ENCODE measurements at places on chromosomes 3 and 15.

DNA sequence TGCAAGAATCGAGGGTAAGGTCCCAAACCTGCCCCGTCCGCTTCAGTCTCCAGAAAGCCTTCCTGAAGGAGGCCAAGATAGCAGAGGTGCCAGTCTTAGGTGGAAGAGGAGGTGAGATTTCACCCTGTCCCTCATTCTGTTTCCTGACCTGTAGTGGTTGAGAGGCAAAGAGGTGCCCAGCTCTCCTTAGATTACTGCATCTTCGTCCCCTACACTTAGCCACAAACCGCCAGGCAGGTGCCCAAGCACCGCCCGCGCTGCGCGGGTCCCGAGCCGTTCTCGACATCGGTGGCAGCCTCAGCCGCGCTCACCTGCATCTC lies 23.8 kb upstream of the POLG start:
- DNase-seq: no peak

DNA sequence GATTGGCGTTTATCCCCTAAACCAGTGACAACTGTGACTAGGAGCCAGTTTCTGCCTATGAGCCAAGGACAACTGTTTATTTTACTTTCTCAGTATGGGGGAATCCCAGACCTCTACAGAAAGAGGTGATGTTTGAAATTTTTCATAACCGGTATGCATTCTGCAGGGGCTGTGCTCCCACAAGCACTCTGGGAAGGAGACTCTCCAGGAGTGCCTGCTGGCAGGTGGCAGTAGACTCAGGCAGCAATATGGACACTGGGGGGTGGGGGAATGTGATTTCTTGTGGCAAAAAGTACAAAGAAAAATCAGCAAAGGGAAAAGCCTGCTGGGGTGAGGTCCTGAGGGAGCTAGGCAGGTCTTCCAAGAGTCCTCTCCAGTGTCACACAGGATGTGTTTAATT lies 5.9 kb downstream of the TGM4 start:
- no peak for DNase-seq

DNA sequence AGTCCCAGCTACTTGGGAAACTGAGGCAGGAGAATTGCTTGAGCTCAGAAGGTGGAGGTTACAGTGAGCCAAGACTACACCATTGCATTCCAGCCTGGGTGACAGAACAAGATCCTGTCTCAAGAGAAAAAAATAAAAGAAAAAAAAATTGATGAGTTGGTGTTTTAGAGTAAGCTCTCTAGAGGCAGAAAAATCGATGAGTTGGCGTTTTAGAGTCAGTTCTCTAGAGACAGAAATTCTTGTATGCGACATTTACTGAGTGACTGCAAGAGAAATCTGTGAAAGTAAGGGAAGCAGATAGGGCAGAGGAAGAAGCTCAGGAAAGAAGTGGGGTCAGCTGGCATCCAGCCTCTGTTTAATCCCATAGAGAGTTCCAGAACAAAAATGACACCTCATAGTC lies 298.7 kb upstream of the ARRDC4 start:
- no peak for DNase-seq

- no peak for DNase-seq
These were observed 34.5 kb upstream of the INSYN1 start for GRCh38 chr15:73787621-73788020.

DNA sequence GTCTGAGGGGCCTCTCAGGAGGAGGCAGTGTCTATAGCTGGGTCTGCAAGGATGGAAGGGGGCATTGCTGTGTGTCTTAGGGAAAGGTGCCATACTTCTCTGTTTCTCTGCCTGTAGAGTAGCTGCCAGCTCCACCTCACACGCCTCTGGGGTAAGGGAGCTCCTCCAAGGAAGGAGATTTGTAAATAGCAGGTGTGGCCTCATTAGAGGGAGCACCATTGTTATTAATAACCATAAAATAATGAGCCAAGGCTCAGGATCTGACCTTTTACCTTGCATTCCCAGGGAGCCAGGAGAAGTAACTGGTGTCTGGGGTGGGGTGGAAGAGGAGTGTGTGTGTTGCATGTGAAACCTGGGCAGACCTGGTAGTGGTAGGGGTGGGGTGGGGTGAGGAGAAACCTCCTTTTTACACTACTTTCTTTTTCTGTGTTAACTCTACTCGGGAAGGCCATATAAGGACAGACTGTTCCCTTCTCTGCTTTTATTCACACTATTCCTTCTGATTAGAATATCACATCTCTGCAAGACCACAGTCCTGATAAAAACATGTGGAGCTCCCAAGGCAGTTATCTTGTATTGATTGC lies 2.2 kb upstream of the C15orf39 start:
- no peak for DNase-seq

- no peak for DNase-seq
These were observed 520.4 kb downstream of the FOXP1 start for GRCh38 chr3:71062952-71063772.

GRCh38 chr3:172347895-172348679 lies 100.2 kb downstream of the GHSR start:
- DNase-seq: no peak

GRCh38 chr3:42875325-42876151 lies at the start of gene CYP8B1:
Gene CYP8B1, minus strand, starts transcription at chr3:42875879. Its CDS starts 63 bp downstream, at chr3:42875816.
- no peak for DNase-seq

DNA sequence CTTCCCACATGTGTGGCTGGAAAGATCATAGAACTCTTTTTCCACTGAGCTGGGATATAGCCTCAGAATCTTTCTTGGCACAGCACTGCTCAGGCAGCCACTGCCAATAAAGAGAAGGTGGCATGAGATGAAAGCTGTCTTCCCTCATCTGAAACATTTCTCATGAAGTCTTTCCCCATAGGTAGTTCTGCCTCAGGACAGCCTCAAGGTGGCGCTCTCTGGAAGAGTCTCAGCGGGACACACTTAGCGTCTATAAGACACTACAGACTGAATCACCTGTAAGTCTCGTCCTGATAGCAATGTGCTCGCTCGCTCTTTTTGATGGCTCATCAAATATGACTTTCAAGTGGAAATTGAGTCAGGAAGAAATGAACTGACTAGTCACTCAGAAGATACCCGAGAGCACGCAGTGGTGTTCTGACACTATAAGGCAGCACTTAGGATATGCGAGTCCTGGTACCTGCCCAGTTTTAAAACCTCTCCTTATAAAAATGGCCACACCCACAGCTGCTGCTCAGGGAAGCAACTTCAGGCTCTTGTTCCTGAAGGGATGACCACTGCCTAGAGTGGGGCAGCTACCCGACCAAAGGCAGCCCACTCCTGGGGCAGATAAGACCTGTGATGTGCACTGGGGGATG lies 269.5 kb downstream of the SUCLG2 start:
- DNase-seq: no peak

DNA sequence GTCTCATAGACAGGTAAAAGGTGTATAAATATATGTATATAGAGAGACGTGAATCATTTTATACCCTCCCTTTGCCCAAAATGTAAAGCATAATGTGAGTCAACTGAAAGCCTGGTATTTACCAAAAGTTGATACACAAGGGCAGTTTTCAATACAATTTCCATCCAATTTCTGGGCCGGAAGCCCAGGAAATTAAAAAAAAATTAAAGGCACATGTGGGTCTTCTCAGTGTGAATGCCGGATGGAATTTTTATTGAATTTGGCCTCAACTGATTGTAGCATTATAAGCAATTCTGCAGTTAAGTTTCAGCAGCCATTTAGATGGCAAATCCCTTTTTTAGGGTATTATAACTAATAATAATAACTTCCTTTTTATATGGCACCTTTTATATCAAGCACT lies 3.3 kb upstream of the CNTN3 start:
- DNase-seq: no peak

DNA sequence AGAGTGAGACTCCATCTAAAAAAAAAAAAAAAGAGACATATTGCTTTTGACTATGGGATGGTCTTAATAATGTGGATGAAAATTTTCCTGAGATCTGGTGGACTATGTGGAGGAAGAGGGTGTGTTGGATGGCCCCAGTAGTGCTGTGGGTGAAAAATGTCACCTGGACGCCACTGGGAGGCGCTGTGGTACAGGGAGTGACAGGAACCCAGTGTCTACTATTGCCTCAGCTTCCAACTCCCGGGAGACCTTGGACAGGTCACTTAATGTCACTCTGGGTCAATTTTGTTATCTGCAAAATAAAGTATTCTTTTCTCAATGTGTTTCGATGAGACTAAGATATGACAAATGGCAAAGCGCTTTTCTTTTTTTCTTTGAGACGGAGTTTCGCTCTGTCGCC lies 27.7 kb upstream of the DCP1A start:
- peak; percentile 66 for DNase-seq

- DNase-seq: no peak
These were observed 26.7 kb downstream of the ABHD2 start for GRCh38 chr15:89114990-89115389.

- peak; percentile 56 for DNase-seq
These were observed 44.5 kb upstream of the BOC start for GRCh38 chr3:113166719-113167492.

- peak; percentile 39 for DNase-seq
These were observed 21.6 kb upstream of the PLXNA1 start for GRCh38 chr3:126961191-126961790.

DNA sequence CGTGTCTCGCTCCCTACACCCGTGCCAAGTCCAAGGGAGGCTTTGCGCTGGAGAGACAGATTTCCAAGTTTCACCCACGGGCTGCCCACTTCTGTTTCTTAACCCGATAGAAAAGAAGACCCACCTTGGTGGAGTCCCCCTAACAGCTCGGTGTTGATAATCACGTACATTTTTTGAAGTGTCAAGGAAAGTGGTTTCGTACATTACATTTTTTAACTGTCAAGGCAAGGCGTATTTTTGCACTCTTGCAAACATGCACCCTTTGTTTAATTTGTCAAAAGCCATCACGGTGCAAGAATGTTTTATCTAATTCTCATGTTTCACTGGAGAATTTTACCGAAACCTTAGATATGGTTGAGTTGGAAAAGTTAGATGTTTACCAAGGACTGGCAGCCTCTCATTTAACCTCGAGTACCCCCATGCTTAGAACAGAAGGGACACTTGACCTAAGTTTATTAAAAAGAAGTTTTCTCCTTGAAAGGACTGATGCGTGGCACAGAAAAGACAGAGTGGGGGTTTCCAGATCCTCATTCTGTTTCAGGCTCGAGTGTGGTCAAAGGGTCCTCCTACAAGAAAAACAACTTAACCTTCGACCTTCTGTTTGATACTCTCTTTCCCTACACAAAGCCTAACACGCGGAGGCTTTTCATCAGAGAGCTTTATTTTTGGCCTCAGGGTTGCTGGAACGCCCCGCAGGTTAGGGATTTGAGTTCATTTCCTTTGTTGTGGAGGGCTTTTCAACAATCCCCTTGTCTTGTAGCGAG lies 882 bp downstream of the GXYLT2 start:
- DNase-seq: no peak

DNA sequence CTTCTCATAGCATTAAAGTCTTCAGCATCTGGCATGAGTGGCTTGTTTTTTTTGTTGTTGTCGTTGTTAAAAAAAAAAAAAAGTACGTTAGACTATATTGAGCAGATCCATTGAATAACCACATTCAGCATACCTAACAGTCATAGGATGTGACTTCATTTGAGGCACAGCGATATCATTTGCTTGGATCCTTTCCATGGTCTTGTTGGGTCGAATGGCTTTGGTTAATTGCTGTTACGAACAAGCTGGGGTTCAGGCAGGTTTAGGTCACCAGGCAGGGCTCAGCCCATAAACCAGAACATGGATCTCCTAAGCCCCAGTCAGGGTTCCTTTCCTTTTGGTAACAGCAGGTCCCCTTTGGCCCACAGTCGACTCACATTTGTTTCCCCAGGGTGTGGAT lies 76.2 kb downstream of the POLR2M start:
- no peak for DNase-seq

GRCh38 chr15:72591361-72591760 lies 63.1 kb upstream of the GOLGA6B start:
- DNase-seq: no peak

DNA sequence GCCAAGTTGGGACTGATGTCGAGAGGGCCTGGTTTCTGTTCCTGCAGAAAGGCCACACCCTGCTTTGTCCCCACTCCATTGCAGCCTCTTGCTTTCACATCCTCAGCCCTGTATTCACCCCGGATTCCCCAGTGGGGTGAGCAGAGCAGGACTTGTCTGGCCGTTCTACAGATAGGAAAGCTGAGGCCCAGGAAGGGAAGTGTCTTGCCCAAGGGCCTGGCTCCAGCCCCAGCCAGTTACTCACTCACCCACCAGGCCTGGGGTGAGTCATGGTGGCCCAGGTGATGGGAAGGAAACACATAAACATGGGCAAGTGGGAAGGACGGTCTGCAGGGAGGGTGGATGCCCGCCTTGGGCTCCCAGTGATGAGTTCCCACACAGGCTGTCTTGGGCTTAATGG lies 6.1 kb upstream of the DUSP7 start:
- no peak for DNase-seq

DNA sequence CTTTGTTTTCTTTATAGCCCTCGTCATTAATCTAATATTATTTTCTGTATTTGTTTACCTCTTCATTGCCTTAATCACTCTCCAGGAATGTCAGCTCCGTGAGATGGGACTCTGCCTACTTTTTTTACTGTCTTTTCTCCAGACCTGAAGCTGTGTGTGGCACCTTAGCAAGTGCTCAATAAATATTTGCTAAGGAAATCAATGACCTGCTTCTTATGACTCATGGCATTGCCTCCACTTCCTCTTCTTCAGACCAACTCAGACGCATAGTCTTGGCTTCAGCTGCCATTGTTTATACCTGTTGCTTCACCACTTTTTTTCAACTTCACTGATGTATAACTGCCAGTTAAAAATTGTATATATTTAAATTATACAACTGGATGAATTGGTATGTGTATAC lies 218.5 kb upstream of the CMC1 start:
- no peak for DNase-seq

GRCh38 chr3:134328846-134329245 lies 45.4 kb downstream of the AMOTL2 start:
- no peak for DNase-seq

GRCh38 chr15:98787194-98787593 lies 138.9 kb downstream of the IGF1R start:
- no peak for DNase-seq

GRCh38 chr15:70156671-70157271 lies 59.1 kb upstream of the TLE3 start:
- no peak for DNase-seq

GRCh38 chr15:50278496-50278895 lies 13.0 kb upstream of the HDC start:
- DNase-seq: no peak

- no peak for DNase-seq
These were observed 873.5 kb downstream of the OTOL1 start for GRCh38 chr3:162370141-162370540.

DNA sequence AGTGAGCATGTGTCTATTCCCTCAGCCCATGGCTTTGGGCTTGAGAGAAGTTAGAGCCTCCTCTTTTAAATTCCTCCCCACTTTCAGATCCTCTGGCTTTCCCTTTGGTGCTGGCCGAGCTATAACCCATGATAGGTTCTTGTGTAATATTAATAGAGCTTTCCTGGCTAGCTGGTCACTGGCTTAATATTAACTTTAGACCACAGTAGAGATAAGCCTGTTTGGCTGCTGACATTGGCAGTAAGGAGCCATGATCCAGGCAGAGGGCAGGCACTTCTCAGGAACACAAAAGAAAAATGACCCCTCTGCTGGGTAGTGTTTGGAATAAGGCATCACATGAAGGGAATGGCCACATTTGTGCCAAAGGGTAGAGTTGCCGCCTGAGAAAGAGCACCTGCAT lies 65.4 kb upstream of the UMPS start:
- no peak for DNase-seq

- no peak for DNase-seq
These were observed 17.0 kb downstream of the LRCH3 start for GRCh38 chr3:197807969-197808587.

GRCh38 chr3:59334585-59334984 lies 284.8 kb upstream of the CFAP20DC start:
- DNase-seq: no peak

GRCh38 chr15:78907577-78907976 lies 34.9 kb downstream of the MORF4L1 start:
- no peak for DNase-seq
